Activated naive CD4-positive, alpha-beta T cell (primary cell): ENCODE measurements at places on chromosomes 7 and 10.

DNA sequence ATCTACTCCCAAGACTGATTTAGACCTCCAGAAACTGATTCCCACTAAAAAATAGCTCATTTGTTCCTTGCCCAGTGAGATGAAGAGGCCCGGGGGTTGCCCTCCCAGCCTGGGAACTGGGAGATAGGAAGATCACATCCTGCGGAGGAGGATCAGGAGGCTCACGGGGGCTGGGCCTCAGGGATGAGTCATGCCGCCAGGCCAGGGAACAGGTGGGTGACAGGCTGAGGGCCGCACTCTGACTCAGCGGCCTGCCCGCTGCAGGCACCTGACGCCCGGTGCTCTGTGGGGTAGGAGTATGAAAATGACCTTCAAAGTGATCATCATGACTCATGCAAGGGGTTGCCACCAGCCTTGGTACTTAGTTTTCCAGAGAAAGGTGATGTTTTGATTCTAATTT lies 104.5 kb upstream of the ZPBP start:
- no peak for DNase-seq

DNA sequence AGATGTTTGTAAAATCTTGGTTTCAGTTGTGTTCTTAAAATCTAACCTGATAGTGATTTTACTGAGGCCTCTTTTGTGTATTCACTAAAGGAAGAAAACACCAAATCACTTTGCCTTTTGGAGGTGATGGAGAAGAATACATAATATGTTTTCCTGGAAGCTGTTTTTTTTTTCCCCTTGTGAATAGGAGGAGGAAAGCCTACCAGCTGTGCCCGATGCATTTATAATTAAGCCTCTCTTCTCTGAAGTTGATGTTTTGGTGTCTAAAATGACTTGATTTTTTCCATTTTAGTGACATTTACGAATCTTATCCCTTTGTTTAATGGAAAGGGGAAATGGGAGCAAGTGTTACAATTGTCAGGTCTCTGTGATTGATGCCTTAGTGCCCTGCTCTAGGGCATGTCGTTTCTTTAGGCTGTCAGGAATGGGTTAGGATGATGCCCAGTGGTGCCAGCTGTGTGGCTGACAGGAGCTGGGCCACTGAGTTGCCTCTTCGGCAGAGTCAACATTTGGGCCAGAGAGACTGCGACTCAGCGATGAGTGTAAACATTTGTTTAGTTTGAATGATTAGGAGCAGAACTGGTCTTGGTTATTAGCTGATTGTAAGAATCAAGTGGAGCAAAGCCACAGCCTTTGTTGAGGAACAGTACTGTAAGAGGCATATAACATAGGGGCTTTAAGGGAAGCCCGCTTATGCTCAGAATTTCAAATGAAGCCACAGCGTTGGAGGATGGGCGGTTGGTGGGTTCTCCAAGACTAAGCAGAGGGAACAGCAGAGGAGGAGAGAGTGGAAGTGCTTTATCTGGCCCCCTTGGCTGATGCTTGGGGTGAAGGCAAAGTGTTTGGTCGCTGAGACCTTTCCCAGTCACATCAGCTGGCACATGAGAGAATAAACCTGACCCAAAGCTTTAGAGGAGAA lies 81.6 kb downstream of the CDK14 start:
- DNase-seq: no peak

GRCh38 chr7:151299940-151300645 lies 41.5 kb upstream of the NUB1 start:
- DNase-seq: no peak

DNA sequence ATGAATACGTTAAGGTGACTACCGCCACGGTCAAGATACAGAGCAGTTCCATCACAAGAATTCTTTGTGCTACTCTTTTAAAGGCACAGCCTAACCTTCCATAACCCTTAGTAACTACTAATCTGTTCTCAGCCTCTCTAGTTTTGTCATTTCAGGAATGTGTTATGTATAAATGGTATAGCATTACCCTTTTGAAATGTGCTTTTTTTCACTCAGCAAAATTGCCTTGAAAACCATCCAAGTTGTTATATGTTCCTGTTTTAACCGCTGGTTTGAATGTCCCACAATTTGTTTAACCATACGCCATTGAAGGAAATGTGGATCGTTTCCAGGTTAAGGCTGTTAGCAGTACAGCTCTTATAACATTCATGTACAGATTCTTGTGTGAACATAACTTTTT lies 32.0 kb downstream of the WAC start:
- DNase-seq: no peak

- no peak for DNase-seq
Observed at GRCh38 chr10:131818510-131819234, 82.1 kb upstream of the PPP2R2D start.

DNA sequence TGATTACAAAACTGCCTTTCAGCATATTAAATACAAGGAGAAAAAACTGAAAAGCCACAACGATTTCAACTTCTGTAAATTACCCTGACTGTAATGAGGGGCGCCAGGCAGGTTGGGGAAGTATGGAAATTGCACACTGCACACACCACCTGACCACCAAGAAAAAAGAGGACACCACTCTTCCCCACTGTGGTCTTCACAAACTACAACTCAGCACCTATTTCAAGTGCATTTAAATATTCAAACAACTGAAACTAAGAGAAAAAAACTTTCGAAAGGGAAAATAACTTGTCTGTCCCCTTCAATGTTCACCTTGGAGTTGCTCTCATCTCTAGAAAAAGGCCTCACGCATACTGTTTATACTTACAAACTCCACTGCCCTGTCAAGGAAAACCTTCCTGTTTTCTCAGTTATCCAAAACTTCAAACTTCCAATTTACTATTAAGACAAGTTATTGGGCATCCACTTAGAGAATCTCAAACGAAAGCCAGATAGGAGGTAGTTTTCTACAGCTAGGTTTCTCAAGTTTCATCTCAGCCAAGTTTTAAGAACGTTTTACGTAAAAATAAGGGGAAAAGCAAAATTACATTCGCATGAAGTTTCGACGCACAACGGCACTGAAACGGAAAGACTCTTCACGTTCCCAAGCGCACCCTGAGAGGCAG lies 1.4 kb downstream of the LARP4B start:
- DNase-seq: no peak

- DNase-seq: peak; percentile 69
Observed at GRCh38 chr7:6577369-6578113, at the start of gene ZDHHC4. Gene ZDHHC4, plus strand, starts transcription at chr7:6577454. Its CDS starts 3,108 bp downstream, at chr7:6580562.

DNA sequence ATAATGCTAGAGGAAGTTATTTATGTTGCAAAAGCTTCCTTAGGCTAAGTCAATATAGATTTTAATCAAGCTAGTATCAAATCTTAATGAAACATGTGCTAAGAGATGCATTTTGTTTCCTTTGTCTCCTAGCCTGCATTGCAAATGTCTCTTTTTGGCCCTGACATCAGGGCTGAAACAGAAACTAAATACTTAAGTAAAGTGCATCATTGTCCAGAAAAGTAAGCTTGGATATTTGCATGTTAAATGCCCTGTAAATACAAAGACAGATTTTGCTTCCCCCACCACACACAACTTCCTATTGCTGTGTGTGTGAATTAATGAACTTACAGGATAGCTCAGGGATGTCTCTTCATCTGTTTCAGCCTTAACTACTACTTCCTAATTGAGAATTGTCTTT lies 10.0 kb upstream of the STAMBPL1 start:
- no peak for DNase-seq

DNA sequence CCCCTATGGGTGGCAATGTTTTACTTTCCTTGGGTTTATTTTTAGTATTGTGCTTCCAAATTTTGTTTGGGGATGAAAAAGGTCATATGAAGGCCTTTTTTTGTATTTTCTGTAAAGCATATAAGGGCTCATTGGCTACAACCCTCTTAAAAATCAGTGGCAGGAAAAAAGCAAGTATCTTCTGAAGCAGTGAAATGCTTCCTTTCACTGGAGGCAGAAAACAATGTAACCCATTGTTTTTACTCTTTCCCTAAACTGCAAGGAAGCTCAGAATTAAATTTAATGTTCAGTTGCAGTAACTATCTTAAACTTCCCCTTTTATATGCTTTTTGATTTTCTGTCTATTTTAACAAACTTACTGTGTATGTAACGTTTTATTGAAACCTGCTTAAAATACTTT lies 148.7 kb upstream of the LYZL1 start:
- DNase-seq: no peak

DNA sequence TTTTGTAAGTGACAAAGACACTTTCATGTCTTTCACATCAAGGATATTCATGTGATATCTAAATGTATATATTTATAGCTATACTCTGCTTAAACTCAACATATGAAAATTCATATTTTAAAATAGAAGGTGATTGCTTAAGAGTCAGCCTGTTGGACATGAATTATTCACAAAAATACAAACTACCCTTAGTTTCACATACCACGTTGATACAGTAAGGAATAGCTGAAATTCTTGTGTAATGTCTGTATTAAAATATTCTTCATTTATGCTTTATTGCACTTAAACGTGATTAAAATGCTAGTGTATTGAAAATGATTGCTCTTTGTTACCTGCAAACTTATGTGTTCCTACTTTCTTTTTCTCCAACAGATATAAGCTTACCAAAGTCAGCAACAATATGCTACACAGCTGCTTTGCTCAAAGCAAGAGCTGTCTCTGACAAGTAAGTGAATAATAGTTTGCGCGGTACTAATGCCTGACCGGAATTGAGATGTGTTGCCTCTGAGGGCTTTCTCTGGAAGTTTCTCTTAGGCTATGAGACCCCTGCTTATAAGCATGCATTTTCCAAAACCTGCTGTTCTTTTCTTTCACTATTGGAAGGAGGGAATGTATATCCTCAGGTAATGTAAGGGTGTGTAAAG lies 133.8 kb downstream of the WNT2 start:
- DNase-seq: no peak

DNA sequence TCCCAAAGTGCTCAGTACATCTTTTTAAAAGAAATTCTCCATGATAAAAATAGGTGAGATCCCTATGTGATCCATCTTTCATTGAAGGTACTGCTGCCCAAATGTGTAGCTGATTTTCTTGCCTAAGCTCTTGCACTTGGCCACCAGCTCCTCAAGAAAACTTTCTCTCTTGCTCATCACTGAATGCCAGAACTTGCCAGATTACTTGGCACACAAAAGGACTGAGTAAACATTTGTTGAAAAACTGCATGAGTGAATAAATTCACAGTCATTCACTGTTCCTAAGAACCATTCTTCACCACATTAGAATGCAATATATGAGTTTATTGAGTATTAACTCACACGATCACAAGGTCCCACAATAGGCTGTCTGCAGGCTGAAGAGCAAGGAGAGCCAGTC lies 99.9 kb downstream of the TRIL start:
- DNase-seq: no peak

DNA sequence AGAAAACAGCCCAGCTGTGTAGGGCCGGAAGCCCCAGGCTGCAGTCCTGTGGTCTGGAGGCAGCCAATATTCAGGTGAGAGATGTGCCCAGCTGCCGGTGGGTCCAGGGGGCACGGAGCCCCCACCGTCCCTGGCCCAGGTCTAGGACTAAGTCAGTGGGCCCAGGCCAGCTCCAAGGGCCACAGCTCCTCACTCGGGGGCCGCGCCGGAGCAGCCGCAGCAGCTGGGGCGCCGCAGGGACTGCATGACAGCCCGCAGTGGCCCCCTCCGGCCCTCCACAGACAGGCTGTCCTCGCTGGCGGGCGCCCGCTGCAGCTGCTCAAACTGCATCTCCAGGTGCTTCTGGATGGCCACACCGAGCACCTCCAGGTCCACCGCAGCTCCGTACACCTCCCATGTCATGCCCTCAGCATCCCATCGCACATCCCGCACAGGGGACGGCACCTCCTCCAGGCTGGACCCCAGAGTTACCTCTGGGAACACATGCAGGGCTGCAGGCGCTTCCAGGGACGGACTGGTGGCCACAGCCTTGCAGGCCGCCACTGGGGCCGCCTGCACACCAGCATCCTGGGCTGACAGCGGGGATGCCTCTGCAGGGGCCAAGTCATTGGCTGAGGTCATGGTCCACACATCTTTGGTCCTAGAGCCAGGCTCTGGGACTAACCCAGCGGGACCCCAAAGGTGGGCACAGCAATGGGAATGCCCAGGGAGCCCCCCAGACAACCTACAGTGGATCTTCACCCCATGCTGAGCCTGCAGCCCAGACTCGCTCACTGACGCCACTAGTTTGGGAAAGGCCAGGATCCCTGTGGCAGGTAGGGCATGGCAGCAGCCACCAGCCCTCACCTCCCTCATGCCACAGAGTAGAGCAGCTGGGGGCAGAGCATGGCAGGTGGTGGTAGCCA lies 7.0 kb downstream of the GPRIN2 start:
- DNase-seq: no peak

DNA sequence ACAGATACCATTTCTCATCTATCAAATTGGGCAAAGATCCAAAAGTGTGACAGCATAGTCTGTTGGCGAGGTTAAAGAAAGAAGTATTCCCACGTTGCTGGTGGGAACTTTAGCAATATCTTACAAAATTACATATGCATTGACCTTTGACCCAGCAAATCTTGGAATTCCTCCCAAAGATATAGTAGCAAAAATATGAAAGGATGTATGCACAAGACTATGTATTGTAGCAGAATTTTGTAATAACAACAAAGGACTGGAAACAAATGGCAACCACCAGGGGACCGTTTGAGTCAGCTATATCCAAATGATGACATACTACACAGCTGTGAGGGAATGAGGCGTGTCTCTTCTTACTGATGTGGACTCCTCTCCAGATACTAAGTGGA lies 50.2 kb downstream of the KCNH2 start:
- DNase-seq: no peak

DNA sequence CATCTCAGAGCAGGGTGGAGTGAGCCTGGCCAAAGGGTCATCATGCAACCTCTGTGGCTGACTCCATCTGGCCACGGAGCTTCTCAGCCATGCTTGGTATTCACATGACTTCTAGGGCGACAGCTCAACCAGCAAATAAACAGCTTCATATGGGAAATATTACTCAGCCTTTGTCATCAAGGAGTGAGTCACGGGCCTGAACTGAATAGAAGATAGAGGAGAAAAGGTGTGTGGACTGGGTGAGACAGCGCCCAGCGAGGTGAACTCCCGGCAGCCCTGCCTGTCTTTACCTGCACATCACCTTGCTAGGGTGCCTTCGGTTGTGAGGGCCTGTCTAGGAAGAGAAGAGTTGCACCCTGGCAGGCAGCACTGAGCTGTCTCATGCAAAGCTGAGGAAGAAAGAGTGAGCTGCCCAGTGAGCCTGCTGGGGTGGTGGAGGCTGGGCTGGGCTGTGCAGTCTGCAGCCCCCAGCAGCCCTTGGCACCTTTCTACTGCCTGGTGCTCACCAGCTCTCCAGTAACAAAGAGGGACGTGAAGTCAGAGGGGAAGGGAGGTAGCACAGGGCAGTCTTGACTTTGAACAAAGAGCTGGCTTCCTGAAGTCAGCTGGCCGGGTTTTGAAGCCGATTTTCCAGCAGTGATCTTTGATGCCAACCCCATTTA lies 114.2 kb downstream of the EGFR start:
- DNase-seq: no peak

DNA sequence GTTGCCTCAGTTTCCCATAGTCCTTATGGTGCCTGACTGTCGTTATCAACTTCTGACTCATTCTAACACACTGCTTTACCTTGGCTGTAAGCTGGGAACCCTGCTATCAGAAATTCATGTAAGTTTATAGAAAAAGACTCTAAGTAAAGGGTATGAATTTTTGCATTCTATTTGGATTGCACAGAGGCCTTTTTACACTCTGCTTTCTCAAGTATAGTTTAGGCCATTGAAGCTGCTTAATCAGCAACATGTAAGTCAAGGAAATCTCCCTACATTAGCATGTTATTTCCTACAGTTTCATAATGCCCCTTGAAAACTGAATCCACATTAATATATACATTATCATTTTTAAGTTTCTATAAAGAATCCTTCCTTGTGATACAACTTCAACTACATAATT lies 17.1 kb upstream of the ITGB8 start:
- no peak for DNase-seq

GRCh38 chr7:136142583-136142982 lies 165.4 kb upstream of the MTPN start:
- no peak for DNase-seq
